ENCODE measurements at places on chromosomes 6 and 20.
A peak's percentile ranks its signal among the peaks of the same experiment; 100 is the strongest.

- DNase-seq: no peak
These were observed 11.3 kb downstream of the PAQR8 start for GRCh38 chr6:52373151-52373690.

- no peak for DNase-seq
These were observed 15.1 kb upstream of the NXT1 start for GRCh38 chr20:23335521-23335920.

GRCh38 chr6:150975136-150975535, 109.6 kb downstream of the MTHFD1L start:
- DNase-seq: no peak

DNA sequence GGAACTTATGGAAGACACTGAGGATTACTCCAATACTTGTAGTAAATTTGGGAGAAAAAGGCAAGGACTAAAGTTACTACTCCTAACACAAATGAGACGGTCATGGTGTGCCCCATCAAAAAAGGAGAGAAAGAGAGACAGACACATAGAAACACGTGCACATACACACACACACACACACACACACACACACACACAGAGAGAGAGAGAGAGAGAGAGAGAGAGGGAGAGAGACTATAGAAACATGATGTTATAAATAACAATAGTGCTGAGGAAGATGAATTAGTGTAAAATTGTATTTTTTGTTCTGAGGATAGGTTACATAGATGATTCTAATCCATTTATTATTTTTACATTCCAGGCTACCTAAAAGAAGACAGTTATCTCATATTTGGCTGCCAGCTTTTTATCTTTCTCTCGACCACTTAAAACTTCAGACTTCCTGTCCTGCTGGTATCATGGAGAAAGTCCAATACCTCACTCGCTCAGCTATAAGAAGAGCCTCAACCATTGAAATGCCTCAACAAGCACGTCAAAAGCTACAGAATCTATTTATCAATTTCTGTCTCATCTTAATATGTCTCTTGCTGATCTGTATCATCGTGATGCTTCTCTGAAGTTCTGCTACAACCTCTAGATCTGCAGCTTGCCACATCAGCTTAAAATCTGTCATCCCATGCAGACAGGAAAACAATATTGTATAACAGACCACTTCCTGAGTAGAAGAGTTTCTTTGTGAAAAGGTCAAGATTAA, 10.5 kb downstream of the PLN start:
- peak; percentile 43 for DNase-seq

GRCh38 chr6:2885967-2886735, 17.0 kb downstream of the SERPINB9 start:
- no peak for DNase-seq

GRCh38 chr6:104940893-104941728, 15.8 kb upstream of the LIN28B start:
- DNase-seq: peak; percentile 43

- DNase-seq: peak; percentile 57
These were observed 14.2 kb upstream of the FAM162B start for GRCh38 chr6:116779573-116780164.

GRCh38 chr6:138508676-138508988, 9.3 kb upstream of the NHSL1 start:
- DNase-seq: no peak

DNA sequence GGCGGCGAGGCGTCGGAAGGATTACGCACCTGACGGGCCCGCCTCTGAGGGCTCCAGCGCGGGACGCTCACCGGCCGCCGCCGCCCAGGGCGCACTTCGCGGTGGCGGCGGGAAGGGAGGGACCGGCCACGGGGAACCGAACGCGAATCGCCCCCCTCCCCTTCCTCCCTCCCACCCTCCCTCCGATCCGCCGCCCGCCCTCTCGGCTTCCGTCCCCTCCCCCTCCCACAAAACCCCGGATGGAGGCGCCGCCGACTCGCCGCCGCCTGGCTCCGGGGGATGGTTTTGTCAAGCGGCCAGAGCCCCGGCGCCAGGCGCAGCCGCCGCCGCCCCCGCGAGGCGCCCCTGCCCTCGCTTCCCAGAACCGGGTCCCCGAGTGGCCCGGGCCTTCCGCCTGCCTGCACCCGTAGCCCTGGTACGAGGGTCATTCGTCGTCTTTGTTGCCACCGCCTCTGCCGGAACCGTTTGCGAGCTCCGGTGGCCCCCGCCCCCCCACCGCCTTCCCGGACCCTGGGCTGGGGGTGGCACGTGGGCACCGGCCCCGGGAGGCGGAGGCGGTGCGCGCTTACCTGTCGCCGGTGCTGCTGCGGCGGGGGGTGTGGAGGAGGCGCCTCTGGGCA, 398 bp downstream of the ZBTB2 start:
- DNase-seq: peak; percentile 73

GRCh38 chr6:43964659-43965570, 162.3 kb downstream of the MRPL14 start:
- DNase-seq: no peak

DNA sequence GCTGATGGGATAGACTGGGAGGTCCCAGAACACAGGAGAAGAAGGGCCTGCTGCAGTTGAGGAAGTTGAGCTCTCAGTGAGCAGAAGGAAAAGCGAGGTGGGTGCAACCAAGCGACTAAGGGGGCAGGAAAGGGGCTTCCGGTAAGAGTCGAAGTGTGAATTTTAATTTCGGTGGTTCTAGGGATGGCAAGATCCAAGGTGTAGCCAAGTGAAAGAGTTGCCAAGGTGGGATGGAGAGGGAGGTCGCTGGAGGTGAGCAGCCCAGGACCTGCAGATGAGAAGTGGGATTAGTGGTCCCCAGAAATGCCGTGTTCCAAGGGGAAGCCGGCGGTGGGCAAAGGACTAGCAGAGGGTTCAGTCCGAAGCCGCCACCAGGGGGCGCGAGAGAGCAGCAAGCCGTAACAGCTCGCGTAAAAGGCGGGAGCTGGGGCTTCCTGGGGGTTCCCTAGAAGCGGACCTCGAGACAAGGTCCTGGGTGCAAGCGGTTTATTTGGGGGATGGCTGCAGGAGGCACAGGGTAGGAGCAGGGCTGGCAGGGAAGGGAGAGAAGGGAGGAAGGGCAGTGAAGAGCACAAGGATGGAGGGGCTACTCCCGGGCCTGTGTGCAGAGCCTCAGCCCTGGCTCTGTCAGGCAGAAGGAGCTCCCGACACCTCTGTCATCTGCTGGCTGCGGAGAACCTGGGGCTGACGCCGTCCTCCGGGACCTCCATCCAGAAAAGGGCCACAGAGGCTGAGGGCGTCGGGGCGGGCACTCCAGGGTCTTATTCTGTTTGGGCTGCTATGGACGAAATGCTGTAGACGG, 103.6 kb downstream of the PAX1 start:
- DNase-seq: peak; percentile 1

DNA sequence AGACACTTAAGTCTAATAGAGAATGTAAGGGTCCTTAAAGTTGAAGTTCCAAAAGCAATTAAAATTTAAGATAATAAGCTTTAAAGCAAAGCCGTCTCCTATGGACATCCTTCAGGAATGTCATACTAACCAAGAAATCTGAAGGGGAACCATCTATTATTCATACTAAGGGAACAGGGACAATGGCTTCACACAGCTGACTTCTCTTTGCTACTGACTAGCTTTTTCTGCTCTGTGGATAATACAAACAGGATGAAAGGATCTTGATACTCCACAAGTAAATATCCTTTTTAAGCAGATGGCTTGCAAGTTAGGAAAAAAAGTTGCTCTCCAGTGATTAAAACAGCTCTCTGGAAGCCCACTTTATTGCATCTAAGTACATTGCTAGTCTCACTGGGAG, 178.6 kb downstream of the BACH2 start:
- no peak for DNase-seq

- DNase-seq: no peak
These were observed 52.3 kb upstream of the BCLAF1 start for GRCh38 chr6:136341967-136342366.

DNA sequence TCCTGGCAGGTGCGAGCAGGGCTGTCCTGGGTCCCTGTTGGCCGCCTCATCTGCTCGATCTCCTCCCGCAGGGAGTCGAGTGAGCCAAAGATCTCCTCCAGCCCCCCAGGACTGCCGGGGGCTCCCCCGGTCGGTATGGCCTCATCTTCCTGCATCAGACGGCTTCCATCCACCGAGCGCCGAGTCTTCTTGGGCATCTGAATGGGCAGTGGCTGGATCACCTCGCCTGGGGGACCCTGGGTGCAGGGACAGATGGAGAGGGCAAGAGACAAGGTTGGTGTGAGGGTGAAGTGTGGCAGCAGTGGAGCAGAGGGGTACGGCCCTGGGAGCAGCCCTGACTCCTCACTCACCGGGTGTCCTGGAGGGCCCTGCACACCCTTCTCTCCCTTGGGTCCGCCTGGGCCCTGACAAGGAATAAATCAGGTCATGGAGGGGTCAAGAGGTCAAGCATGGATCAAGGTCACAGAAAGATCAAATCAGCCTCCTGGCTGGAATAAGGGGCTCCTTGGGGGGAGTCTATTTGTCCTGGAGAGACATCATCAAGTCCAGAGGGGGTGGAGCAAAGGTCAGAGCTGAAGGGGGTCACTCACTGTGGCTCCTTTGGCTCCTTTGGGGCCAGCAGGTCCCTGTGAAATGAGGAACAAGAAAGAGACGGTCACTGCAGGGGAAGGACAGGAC, 26.5 kb downstream of the COL11A2 start:
- DNase-seq: no peak

DNA sequence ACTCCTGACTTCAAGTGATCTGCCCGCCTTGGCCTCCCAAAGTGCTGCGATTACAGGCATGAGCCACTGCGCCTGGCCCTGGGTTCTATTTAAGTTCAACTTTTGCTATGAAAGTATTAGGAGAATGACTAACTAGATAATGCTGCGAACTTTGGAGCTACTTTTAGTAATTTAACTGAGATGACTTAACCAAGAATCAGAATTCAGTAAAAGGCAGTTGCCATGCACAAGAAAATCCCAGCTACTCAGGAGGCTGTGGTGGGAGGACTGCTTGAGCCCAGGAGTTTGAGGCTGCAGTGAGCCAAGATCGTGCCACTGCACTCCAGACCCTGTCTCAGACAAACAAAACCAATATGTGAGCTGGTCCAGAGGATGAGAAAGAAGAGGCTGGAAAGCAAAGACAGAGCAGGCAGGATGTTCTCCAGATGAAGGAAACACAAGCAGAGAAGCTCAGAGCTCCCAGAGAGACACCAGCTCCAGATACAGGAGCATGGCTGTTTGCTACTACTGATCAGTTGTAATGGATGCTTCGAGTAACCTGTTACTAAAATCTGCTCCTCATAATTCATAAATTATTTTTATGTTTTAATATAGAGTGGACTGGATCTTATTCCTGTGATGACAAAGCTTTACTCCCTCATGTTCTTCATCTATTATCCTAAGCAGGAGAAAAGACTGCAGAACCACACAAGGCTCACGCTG, 23.9 kb downstream of the ZNF217 start:
- DNase-seq: no peak

- DNase-seq: peak; percentile 14
These were observed 62.8 kb downstream of the SAMD3 start for GRCh38 chr6:130159956-130160355.

- DNase-seq: no peak
These were observed 103.0 kb upstream of the SYNDIG1 start for GRCh38 chr20:24366336-24367004.

GRCh38 chr6:157106487-157106886, 216.8 kb downstream of the TMEM242 start:
- DNase-seq: no peak

DNA sequence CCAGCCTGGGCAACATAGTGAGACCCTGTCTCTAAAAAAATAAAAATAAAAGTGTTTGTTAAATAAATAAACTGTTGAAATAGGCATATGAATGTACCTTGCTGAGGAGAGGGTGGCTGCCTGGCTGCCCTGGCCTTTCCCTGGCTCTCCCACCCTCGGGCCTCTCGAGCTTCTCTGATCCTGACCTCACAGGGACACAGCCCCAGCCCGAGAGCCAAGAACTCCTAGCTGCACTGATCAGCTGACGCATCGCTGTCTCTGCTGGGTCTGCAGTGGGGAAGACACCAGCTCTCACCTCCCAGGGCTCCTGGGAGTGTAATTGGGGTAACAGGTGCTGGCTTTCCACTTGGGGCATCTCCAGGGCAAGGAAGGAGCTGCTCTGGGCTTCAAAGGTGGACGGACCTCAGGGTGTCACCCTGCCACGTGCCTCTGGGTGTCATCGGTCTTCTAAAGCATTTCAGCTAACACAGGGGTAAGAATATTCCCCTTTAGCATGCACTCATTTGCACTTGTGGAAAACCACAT, 6.9 kb downstream of the TCF15 start:
- no peak for DNase-seq

GRCh38 chr6:36114798-36115408, 15.4 kb upstream of the MAPK13 start:
- no peak for DNase-seq

- no peak for DNase-seq
These were observed 263.5 kb downstream of the TMEM242 start for GRCh38 chr6:157059781-157060180.

DNA sequence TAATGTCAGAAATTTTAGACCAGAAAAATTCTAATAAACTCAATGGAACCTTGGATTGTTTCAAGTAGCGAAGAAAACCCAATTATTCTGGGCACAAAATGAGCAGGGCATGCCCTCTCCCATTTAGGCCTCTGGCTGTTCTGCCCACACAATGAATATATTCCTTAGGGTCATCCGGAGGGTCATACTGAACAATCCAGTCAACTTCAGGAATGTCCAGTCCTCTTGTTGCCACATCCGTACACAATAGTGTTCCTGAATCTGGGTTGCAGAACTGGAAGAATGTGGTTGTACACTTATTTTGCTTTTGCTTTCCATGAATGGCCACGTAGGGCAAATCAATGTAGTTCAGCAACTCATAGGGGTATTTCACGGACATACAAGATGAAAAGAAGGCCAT, 23.4 kb upstream of the RNF144B start:
- DNase-seq: no peak

DNA sequence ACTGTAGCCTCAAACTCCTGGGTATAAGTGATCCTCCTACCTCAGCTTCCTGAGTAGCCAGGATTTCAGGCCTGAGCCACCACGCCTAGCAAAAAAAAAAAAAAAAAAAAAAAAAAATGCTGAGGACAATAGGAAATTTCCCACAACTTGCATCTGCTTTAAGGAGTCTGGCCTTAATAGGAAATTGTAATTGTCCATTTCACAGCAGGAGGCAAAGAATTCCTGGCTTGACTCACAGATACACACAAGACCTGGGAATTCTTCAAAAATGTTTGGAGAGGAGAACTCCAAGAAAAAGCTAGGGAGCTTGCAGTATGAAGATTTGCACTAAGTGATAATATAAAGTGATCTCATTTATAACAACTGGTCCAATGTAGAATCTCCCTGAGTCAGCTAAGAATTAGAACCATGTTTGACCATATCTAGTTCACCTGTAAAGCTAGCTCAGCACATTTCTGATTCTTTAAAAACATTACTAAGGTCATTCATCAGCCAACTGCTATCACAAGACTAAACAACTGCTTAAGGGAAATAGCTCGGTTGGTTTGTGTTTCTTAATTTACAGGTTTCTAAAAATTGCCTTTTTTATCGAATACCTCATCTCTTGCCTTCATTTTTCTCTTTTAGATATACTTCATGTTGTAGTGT, 80.2 kb upstream of the SLC2A12 start:
- DNase-seq: no peak

- no peak for DNase-seq
These were observed 87.1 kb downstream of the CEBPB start for GRCh38 chr20:50277460-50278376.

- peak; percentile 81 for DNase-seq
These were observed 987 bp upstream of the QKI start for GRCh38 chr6:163413345-163414116.

GRCh38 chr6:53770780-53771249, 24.0 kb upstream of the LRRC1 start:
- DNase-seq: peak; percentile 38

GRCh38 chr6:87151781-87152525, 3.4 kb upstream of the ZNF292 start:
- peak; percentile 65 for DNase-seq

GRCh38 chr20:63769891-63770474, 30.4 kb downstream of the SLC2A4RG start:
- DNase-seq: no peak

- DNase-seq: no peak
These were observed 21.8 kb downstream of the HDDC2 start for GRCh38 chr6:125279961-125280360.
